ENCODE measurements at places on chromosomes 3 and 15.

GRCh38 chr3:174958671-174959328, 99.7 kb downstream of the NAALADL2 start:
- DNase-seq: no peak

DNA sequence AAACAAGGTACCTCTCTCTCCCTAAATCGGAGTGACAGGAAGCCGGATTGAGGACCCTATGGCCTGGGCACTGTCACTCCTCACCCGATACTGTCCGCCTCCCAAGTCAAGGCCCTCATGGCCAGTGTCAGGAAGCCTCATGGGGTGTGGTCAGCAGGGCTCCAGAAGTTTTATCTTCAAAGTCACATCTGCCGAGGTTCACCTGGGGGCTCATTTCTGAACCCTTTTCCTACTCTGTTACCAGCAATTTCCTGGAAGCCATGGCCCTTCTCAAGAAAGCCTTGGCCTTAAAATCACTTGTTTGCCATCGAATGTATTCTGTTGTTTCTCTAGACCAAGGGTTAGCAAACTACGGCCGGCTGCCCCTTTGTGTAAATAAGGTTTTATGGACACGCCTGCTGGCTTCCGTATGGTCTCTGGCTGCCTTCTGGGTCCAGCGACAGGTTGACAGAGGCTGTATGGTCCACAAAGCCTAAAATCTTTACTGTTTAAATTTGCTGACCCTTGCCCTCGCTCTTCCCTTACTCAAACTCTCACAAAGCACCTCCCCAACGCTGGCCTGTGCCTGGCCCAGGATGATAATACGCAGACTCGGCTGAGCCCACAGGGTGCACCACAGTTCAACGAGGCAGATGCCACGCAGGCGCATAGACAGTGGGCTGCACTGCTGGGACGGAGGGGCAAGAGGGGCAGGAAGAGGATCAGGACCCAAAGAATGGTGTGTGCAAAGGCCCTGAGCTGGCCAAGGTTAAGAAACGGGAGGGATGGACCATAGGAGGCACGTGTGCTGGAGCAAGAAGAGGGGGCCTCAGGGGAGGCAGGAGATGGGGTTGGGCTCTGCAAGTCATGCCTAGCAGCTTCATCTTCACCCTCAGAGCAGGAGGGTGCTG, 24.7 kb upstream of the DUSP7 start:
- DNase-seq: no peak

- DNase-seq: no peak
Measured at GRCh38 chr3:115323380-115323779, 176.3 kb upstream of the ZBTB20 start.

GRCh38 chr3:114848643-114849350, 298.3 kb downstream of the ZBTB20 start:
- DNase-seq: no peak

DNA sequence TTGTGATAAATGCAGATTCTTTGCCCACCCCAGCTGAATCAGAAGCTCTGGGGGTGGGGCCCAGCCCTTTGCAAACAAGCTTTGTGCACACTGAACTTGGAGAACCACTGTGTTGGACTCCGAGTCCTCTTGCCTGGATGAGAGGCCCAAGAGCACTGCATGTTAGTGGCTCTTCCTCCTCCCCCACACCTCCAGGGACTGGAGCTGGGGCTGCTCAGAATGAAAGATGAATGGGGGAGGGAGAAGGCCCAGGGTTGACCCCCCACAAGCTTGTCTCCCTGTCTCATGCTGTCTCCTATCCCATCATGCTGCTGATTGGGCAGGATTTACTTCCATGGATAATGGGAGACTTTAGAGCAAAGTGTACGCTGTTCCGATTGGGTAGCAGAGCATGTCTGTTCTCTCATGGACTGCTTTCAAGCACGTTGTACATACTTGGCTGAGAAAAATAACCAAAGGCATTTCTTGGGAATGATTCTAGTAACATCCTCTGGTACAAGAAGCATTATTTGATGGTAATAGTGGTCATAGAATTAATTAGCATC, 99.6 kb downstream of the PGPEP1L start:
- no peak for DNase-seq

DNA sequence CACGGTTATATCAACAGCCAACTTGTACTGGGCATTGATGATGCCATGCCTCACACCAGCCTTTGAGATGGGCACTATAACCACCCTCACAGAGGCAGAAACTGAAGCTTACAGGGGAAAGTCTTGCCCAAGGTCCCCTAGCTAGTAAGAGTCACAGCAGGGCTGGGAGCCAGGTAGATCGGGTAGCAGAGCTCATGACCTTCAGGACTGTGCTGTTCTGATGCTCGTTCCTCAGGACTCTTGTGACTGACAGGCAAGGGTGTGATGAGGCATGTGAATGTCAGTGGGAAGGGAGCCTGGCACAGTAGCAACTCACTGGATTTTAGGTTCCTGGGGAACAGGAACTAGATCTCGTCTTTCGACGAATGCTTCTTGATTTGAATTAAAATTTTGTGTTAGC, 65.7 kb downstream of the RLBP1 start:
- no peak for DNase-seq

DNA sequence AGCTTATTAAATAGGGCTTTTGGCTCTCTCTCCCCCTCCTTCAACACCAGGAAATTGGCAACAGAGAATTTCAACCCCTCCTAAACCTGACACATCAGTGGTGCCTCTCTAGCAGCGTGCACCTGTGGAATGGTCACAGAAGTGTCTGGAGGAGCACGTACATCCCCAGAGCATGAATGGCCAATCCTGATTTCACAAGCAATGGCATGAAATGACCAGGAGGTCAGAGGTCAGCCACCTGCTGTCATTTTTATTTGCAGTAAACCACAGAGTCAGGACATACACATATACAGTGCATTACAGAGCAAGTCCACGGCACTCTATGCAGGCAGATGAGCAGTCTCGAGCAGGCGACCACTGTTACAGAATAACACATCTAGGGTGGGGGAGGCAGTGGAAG, 25.1 kb upstream of the ETV5 start:
- DNase-seq: no peak

DNA sequence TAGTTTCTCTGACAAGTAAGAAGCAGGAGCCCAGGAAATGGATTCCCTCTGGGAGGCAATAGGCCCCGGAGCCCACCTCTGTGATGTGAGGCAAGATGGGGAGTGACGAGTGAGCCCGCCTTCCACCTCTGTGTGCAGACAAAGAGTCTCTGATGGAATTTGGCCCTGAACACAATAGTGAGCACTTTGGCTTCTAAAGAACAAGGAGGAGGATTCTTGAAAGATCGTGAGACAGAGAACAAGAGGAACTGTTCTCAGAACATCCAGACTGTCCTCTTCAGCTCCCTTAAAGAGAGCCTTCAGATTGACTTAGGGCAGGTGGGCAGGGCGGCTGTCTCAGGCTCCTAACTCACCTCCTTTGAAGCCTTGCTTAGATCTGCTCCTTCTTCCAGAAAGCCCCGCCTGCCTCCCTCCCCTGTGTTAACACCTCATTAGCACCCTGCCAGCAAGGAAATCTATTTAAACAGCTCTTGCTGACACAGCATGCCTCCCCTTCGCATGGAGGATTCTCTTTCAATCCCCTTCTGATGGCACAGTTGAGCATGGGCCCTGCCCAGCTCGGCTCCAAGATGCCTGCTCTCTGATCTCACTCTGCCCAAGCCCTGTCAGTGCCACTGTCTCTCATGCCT, 430.3 kb downstream of the NTRK3 start:
- no peak for DNase-seq

DNA sequence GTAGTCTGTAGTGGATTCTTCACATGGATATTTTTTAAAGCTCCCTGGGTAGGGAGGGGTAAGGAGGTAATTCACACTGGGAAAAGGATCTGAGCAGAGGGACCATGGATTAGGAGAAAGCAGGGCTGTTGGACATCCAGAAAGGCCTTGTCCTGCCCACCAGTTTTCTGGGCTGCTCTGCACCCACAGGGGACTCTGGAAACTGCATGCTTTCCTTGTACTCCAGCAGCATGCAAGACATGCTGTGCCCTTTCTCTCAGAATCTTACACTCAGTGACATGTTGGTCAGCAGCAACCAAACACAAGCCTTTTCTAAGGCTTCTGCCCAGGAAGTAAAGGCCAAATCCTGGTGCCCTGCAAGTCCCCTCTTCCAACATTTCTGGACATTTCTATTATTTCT, 2.5 kb upstream of the FBN1 start:
- DNase-seq: no peak

GRCh38 chr15:99414755-99415731, 150.7 kb upstream of the MEF2A start:
- DNase-seq: no peak

- DNase-seq: no peak
Measured at GRCh38 chr3:46208167-46208704, at the start of gene CCR1. TSS of gene CCR1 (minus strand) at chr3:46208313. CDS start at chr3:46204313, 4,000 bp downstream.

DNA sequence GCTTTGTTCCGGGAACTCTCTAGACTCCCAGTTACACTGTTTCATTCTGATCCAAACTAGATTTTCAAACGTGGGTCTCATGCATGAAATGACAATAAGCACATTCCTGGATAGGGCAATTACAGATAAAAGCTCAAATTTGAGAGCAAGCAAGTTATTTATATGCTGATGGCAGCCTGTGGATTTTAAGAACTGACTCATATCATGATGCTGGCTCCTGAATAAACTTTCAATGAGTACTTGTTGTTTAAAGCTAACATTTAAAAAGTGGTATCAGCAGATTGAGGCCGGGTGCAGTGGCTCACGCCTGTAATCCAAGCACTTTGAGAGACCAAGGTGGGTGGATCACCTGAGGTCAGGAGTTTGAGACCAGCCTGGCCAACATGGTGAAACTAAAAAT, 66.6 kb downstream of the LEO1 start:
- no peak for DNase-seq

DNA sequence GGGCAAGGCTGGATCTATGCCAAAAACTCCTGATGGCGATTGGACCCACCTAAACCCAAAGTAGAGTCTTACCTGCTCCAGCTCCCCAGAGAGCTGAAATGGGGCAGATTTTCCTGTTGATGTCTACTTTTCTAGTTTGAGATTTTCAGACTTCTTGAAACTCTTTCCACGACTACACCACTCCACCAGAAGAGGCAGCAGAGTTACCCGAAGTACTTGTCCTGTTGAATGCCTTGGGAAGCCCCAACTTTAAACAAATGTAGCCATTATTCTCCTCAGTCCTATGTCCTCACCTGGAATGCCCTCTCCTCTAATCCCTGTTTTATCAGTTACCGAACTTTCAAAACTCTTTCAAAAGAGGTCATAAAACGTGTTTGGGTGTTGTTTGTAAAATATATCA, 843.8 kb downstream of the VGLL3 start:
- no peak for DNase-seq

GRCh38 chr3:179264449-179264848, 13.5 kb upstream of the KCNMB3 start:
- no peak for DNase-seq

DNA sequence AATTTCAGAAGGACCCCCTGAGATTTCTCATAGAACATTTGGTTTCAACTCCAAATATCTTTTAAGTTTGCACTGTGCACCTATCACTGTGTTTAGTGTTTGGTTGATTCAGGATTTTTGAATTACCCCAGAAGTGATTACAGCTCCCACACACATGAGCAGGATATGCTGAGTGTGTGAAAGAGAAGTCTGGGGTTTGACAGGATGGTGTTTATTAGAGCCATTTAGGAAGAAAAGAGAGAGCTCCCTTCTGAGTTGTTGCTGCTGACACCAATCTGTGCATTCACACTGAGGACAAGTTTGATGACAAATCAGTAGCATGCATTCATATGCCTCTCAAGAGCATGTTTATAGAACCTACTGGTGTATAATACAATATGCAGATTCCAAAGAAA, 118.1 kb downstream of the RPL22L1 start:
- DNase-seq: no peak

- no peak for DNase-seq
Measured at GRCh38 chr15:76418352-76419140, 82.0 kb downstream of the ISL2 start.

GRCh38 chr3:49020330-49021212, 1.4 kb upstream of the NDUFAF3 start:
- DNase-seq: no peak

- no peak for DNase-seq
Measured at GRCh38 chr15:38238311-38238710, 14.3 kb upstream of the SPRED1 start.

DNA sequence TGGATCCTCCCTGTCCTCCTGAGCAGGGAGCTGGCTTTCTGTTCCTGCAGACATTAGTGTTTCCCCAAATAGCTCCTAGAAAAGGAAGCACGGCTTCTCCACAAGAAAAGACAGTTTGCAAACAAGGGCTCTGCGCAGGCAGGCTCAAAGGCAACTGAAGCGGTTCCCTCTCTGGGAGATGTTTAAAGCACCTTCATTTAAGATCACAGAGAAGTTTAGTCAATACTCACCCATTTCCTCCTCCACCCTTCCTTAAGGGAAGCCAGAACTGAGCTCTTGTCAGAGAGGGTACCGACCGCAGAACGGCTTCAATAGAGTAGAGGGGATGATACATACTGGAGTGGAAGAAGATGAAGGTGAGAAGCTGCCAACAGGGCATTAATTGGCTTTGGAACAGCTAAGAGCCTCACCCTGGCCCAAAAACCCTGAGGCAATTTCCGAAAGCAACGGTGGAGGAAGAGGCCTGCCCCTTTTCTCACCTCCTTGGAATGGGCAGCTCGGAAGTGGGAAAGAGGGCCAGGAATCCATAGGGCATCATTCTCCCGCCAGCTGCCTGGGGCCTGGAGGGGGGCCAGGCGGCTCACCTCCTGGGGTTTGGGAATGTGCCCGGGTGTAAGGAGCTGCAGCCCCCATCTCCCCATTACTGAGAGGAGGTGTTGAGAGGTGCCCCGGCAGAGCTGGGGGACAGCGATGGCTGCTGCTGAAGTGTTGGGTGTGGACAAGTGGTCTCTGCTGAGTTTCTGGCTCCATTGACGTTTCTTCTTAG, 4.8 kb upstream of the EPHB3 start:
- peak; percentile 9 for DNase-seq

DNA sequence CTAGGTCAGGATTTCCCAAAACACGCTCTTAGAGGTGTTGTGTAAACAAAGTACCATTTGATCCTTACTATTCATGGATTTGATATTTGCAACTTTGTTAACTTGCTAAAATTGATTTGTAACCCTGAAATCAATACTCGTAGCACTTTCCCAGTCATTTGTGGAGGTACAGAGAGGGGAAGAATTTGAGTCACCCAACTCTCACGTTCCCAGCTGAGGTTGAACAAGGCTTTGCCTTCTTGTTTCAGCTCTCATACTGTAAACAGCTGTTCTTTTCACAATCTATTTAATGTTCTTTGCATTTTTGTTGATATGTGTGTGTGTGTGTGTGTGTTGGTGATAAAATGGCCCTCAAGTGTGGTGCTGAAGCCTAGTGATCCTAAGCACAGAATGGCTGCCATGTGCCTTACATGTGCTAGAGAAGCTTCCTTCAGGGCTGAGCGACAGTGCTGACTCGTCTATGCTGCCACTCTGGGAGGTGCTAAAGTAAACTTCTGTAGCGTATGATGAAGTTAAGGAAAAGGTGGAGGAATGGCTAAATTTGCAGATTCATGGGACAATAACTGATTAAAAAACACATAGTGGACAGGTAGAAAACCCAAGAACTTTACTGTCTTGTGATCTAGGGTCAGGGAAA, 173.2 kb downstream of the APBA2 start:
- no peak for DNase-seq

- no peak for DNase-seq
Measured at GRCh38 chr3:40719660-40720287, 195.0 kb downstream of the ZNF621 start.

Measured in stimulated activated naive CD4-positive, alpha-beta T cell (primary cell).